ENCODE measurements at places on chromosomes 4 and X.

DNA sequence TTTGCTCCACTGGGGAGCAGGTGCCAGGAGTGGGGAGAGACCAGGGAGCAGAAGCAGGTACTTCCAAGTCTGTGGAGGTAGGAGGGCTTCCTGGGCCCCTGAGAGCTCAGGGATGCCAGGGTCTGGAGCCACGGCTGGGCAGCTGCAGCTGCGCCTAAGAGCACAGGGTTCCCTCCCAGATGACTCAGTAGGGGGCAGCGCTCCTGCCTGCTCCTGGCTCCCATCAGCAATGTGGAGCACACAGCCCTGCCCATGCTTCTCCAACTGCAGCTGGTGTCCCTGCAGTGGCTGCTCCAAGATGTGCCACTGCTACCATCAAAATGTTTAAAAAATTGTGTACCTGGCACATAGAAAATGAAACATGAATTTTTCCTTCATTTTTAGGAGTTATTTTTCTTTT, 1028.2 kb downstream of the PCDH7 start:
- DNase-seq, result no peak

DNA sequence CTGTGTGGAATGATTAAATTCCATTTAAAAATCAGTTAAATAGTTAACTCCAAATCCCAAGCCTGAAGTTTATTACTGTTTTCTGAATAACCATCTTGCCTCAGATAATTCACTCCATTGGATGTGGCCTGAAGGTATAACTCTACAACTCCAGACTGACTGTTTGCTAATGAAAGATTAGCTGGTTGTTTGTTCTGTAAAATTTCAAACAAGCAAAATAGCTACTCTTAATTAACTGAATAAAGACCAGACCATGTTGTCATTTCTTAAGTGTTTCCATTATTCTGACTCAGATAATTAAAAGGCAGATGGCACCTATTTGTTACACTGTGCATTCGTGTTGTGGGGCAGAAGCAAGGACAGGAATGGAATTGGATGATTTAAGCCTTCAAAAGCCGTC, 78.5 kb upstream of the DDIT4L start:
- no peak for DNase-seq

- DNase-seq, result no peak
These were observed 19.2 kb upstream of the TLR1 start for GRCh38 chr4:38823766-38824165.

DNA sequence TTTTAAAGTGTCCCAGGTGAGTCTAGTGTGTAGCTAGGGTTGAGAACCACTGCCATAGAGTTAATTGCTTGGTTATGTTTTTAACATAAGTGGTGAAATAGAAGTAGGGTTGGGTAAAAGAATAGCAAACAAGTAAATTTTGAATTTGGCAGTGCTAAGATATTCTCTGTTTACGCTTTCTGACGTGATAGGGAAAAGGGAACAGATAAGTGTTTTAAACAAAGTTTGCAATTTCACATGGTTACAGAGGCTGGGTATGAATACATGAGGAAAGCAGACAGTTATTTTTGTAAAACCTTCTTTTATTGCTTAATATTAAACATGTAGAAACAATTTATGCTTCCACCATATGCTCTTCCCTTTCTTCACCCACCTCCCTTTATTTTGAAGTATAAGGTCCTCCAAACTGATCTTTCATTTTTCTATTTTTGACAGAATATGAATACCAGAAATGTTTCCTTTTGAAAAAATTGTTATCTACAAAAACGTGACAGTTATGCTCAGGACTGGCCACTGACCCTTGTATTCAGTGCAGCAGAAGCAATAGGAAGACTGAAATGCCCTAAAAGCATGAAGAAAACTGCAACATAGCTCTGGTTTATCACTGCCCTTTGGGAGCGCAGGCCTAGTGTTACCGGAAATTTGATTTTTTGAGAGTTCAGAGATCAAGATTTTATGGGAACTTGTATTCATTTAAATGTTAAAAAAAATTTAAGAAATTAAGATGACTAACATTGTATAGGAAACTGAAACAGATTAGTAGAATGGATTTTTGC, 214.4 kb upstream of the ARSJ start:
- no peak for DNase-seq

- no peak for DNase-seq
These were observed 74.7 kb downstream of the CEP44 start for GRCh38 chr4:174358410-174358809.

GRCh38 chr4:77861495-77861894, 1.1 kb upstream of the MRPL1 start:
- DNase-seq, result no peak

GRCh38 chr4:184636897-184637296, 12.3 kb downstream of the CASP3 start:
- DNase-seq, result no peak

DNA sequence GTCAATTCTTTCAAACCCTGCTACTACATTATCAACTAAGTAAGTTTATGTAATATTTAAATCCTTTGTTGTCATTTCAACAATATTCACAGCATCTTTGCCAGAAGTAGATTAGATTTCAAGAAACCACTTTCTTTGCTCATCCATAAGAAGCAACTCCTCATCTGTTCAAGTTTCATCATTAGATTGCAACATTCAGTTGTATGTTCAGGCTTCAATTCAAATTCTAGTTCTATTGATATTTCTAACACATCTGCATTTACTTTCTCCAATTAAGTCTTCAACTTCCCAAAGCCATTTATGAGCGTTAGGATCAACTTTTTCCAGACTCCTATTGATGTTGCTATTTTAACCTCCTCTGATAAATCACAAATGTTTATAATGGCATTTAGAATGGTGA, 66.1 kb downstream of the BMP3 start:
- DNase-seq, result peak; percentile 45

GRCh38 chr4:154435895-154436294, 55.7 kb downstream of the DCHS2 start:
- no peak for DNase-seq

Data from fibroblast of the aortic adventitia (primary cell).